Spinal cord (tissue), 10 donors: ENCODE measurements at places on chromosomes 13 and 19. TPM values are rescaled to one million over a fixed set of nuclear protein-coding genes. Genes with fewer than 3 reads are reported as not detected.

DNA sequence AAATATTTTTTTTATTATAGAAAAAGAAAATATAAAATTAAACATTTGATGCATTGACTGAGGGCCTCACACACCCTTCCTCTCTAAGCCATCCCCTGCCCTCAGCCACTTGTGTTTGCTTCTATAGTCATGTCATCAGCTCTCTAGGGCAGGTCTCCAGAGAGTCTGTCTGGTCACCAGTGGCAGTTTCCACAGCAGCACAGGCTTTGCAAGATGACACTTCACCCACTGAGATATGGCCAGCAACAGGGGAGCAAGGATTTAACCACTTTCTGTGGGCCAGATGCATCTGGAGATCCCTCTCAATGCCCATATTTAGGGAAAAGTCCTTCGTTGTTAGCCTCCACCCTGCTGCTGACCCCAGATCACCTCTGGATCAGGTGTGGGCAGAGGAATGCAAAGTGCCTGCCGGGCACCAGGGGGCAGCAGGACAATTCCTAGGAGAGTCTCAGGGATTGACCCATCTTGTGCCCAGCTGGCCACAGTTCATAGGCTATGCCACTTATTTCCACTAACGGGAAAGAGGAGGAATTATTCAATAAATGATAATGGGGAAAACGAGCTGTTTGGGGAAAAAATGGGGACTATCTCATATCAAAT lies 4.8 kb downstream of the ABCC4 start:
- H3K27ac ChIP-seq: no peak overlapping the region
- DNase-seq: no peak
- no peak overlapping the region for H3K4me3 ChIP-seq
- H3K27me3 ChIP-seq: no peaks in the 10 kb centered on the region
- peaks cover 6% of the 10 kb centered on the region for H3K4me1 ChIP-seq

DNA sequence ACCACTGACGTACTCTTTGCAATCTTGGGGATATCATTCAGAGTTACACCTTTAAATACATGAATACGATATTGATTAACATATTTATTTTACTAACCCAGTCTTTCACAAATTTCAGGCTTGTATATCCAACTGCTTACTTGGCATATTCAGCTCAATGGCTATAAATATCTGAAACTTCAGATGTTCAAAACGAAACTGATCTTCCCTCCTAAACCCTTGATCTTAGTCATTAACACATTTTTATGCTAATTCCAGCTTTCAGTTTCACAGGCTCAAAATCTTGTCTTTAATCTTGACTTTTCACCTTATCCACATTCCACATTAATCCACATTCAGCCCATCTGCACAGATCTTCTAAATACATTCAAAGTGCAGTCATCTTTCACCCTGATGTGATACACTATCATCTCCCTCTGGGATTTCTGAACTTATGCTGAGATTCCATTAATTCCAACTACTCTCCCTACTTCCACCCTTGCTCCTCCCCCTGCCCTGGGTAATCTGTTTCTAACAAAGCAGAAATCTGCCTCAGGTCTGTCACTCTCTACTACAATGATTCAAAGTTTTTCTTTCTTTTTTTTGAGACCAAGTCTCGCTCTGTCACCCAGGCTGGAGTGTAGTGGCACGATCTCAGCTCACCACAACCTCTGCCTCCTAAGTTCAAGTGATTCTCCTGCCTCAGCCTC lies 387.2 kb downstream of the GPC5 start:
- no peak overlapping the region for H3K4me3 ChIP-seq
- no peak for DNase-seq
- no peaks in the 10 kb centered on the region for H3K4me1 ChIP-seq
- H3K36me3 ChIP-seq: no peaks in the 10 kb centered on the region
- H3K27ac ChIP-seq: no peak overlapping the region

Gene SLC46A3
- 7.8 TPM for total RNA-seq

Gene ZNF554
- total RNA-seq: 10.0 TPM

DNA sequence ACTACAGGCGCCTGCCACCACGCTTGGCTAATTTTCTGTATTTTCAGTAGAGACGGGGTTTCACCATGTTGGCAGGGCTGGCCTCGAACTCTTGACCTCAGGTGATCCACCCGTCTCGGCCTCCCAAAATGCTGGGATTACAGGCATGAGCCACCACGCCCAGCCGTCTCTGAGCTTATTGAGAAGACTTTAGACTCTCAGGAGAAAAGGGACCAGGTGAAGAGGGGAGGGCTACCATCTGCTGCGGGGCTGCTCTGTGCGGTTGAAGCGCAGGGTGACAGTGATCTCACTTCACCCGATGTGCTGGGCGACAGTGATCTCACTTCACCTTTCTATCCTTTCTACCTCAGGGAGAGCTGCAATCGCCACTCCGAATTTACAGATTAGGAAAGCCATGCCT lies 25.3 kb downstream of the PDCD5 start:
- H3K4me3 ChIP-seq: no peak overlapping the region
- H3K27ac ChIP-seq: no peak overlapping the region
- no peaks in the 10 kb centered on the region for H3K27me3 ChIP-seq
- no peak for DNase-seq

GRCh38 chr19:51339313-51339686 lies 2.6 kb downstream of the VSIG10L start:
- peaks cover 10% of the 10 kb centered on the region for H3K36me3 ChIP-seq
- peak overlapping the region; percentile 83 for H3K27ac ChIP-seq
- peak overlapping the region; percentile 55 for H3K4me3 ChIP-seq
- H3K27me3 ChIP-seq: peaks cover 8% of the 10 kb centered on the region
- no peak for DNase-seq

DNA sequence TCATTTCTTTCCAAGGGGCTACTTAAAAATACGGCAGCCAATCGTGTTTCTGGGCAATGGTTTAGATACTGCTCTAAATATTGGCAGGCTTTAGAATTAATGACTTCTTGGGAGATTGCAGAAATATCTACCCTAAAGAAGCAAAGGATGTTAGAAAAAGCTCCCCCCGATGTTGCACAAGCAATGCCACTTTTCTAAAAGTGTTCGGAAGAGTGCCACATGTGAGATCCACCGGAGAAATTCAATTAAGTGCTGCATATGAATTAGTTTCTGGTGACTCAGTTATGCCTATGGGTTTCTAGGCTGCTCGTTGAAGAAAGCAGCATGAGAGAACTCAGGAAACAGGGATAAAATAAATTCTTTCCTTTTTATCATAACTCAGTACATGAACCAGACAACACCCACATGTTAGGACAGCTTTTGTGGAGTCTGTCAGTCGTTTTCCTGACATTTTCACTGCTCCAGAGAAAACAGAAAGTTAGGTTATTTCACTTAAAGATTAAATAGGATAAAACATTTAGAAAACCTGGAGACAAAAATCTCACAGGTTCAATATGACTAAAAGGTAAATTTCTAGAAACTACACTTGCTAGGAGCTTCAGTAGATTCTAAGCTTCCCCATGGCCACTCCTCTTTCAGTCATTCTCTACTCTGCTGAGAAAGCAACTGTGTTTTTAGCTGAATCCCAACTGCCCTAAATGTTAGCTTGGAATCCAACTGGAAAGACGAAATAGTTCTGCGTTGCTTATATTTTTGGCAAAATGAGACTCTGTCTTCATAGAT lies 244.7 kb downstream of the DCLK1 start:
- DNase-seq: no peak
- no peak overlapping the region for H3K4me3 ChIP-seq

DNA sequence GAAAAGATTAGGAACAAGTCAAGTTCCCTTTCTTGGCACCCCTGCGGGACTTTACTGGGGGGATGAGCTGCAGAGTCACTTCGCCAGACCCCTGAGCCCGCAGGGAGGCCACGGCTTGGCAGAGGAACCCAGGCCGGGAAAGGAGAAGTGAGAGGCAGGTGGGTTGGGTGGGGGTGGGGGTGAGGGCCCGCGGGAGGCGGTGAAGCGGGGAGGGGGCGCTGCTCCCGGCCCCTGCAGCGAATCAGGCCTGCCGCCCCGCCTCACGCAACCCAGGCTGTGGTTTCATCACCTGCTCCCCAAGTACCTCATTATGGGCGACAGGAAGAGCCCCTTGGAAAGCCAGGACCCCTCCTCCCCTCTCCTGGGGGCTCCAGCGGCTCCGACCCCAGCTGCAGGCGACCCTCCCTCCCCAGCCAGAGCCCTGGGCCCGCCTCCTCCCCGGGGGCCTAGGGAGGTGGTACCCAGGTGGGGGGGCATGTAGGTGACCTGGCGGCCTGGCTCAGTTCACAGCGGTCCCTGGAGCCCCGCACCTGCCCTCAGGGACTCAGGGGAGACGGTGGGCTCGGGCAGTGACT lies 9.5 kb downstream of the MEF2B start:
- H3K27me3 ChIP-seq: no peaks in the 10 kb centered on the region
- DNase-seq: no peak
- H3K36me3 ChIP-seq: peaks cover 8% of the 10 kb centered on the region
- no peaks in the 10 kb centered on the region for H3K4me1 ChIP-seq
- no peak overlapping the region for H3K27ac ChIP-seq
- no peak overlapping the region for H3K4me3 ChIP-seq

Gene NLRP9
- total RNA-seq: not detected

Gene MEIOSIN
- total RNA-seq: not detected

Gene BIVM
- 30.6 TPM for total RNA-seq

DNA sequence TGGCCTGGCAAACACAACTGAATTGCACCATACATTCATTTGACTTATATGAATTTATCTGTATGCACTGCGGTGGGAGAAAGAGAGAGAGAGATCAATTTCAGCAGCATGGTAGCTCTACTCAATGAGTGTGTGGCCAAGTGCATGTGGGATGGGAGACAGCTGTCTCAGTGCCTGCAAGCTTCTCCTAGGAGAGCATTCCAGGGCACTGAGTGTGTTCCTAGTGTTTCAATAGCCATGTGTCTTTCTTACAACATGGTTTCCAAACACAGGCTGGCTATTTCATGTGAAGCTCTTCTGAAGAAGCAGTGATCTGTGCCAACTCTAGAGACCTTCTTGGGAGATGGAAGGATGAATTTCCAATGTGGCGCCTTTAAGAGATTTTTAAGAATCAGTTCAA lies 43.5 kb downstream of the NEK5 start:
- H3K4me3 ChIP-seq: no peak overlapping the region
- H3K27me3 ChIP-seq: no peaks in the 10 kb centered on the region
- no peaks in the 10 kb centered on the region for H3K36me3 ChIP-seq

GRCh38 chr13:96768524-96768923 lies 225.8 kb downstream of the OXGR1 start:
- H3K27me3 ChIP-seq: no peaks in the 10 kb centered on the region
- no peaks in the 10 kb centered on the region for H3K36me3 ChIP-seq
- no peak overlapping the region for H3K4me3 ChIP-seq

Gene NKG7
- total RNA-seq: 6.0 TPM

DNA sequence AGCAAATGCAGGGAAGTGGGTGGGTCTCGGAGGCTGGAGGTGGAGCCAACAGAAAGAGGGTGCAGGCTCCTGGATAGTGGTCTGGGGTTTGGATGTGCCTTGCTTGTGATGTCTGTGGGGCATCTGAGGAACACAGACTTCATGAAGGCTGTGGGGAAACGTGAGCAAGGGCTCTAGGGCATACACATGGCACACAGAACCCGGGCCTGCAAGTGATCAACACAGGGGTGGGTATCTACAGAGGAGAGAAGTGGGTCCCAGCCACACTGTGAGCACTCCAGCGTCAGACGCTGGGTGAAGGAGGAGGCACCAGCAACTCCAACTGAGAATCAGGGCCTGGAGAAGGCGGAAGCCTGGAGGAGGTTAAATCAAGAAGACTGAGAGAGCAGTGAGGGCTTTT lies 5.4 kb upstream of the UBE2M start:
- H3K27me3 ChIP-seq: peaks cover 4% of the 10 kb centered on the region
- no peak for DNase-seq
- H3K27ac ChIP-seq: no peak overlapping the region
- H3K36me3 ChIP-seq: peaks cover 18% of the 10 kb centered on the region

GRCh38 chr19:41350735-41351338 lies 2.9 kb downstream of the TGFB1 start:
- peaks cover 40% of the 10 kb centered on the region for H3K27me3 ChIP-seq
- peak overlapping the region; percentile 49 for H3K4me3 ChIP-seq
- H3K27ac ChIP-seq: no peak overlapping the region
- DNase-seq: no peak

DNA sequence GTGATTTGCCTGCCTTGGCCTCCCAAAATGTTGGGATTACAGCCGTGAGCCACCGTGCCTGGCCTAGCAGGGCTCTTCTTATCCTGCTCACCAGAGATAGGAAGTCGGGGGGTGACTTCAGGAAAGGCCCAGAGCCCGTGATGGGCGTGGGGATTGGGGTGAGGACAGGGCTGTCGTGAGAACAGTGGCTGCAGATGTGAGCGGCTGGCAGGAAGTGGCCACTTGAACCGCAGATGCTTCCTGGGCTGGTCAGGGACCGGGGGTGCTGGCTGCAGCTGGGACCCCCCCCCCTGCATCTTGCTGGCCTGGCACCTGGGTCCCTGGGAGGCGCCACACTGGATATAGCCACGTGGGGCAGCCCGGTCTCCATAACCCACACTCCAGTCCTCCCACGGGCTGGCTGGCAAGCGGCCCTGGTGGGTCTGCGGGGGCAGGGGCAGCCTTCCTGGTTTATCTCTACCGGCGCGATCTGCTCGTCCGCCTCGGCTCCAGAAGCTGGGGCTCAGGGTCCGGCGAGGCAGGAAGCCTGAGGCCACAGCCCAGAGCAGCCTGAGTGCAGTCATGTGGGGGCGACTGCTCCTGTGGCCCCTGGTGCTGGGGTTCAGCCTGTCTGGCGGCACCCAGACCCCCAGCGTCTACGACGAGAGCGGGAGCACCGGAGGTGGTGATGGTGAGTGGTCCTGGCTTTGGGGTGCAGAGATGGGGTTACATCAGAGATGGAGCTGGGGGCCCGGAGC lies at the start of gene F2RL3:
F2RL3 (plus strand) TSS at position 371 of the 737 bp plus-strand sequence; CDS start at position 562, 191 bp downstream.
- H3K4me3 ChIP-seq: no peak within 1 kb of the TSS
- DNase-seq: no peak
- no peaks in the 10 kb centered on the region for H3K27me3 ChIP-seq
- peaks cover 9% of the 10 kb centered on the region for H3K4me1 ChIP-seq

DNA sequence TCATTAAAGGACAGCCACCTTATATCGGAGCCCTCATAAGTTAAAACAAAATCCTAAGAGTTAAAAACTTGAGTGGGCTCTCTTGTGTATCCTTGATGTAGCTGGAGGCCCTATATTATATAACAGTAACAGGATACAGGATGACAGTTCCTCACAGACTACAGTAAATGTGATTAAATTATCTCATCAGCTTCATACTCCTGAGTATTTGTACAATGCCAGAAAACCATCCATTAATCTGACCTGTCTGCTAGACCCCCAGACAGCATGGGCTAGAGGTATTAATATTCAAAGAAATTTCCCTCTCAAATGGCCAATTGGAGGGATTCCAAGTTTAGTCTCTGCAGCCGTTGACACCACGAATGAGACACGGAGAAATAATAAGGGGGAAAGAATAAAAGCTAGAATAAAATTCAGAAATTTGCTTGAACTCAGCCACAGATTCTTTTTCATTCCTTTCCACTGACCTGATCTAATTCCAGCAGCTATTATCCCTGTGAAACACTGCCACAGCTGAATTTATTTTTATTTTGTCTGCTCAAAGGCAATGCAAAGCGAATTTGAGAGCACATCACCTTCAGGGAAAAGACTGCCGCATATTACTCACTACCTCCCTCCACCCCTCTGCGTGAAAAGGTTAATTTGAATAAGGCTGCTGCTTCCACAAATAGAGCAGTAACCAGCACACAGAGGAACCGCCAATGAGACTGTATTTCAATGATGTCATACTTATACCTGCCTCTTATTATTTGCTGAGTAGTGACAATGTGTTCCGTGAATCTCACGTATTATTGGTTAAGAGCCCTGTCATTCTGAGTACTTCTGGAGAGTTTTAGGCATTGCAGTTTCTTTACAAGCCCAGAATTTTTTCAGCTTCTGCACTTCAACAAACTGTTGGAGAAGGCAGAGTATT lies 155.9 kb upstream of the KLF12 start:
- no peaks in the 10 kb centered on the region for H3K27me3 ChIP-seq
- peak overlapping the region; percentile 90 for H3K27ac ChIP-seq
- H3K4me1 ChIP-seq: peaks cover 11% of the 10 kb centered on the region
- H3K36me3 ChIP-seq: no peaks in the 10 kb centered on the region
- peak; percentile 83 for DNase-seq
- H3K4me3 ChIP-seq: peak overlapping the region; percentile 26

Gene RUBCNL
- 8.7 TPM for total RNA-seq
